ENCODE measurements at places on chromosomes 7 and 10.
A peak's percentile ranks its signal among the peaks of the same experiment; 100 is the strongest.

- DNase-seq = no peak
Measured at GRCh38 chr7:103120362-103120761, 28.5 kb downstream of the NAPEPLD start.

DNA sequence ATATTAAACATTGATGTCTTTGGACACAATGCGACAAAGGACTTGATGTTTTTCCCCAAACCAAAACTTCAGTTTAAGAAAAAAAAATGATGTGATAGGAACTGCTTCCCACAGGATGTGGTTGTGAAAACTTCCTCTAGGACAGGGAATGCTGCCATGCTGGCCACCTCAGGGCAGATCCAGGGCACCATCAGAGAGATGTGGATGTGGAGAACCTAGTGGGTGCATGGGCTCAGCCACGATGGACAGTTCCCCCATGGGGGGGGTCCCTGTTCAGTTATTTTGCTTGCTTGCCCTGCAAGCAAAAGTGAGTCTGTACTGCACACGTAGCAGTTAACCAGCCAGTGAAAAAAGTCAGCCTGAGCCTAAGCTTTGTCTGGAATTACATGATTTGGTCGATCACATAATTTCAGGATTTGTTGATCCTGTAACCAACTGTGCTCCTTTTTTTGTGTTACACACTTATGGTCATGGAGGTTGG, 36.3 kb downstream of the LAMB4 start:
- DNase-seq = no peak

- no peak for DNase-seq
Measured at GRCh38 chr10:33719005-33719703, 384.7 kb upstream of the NRP1 start.

- no peak for DNase-seq
Measured at GRCh38 chr10:5876181-5876768, 13.4 kb downstream of the ANKRD16 start.

- peak; percentile 35 for DNase-seq
Measured at GRCh38 chr7:107874605-107875446, 16.2 kb upstream of the DLD start.

- DNase-seq = no peak
Measured at GRCh38 chr10:33697016-33697415, 362.5 kb upstream of the NRP1 start.

DNA sequence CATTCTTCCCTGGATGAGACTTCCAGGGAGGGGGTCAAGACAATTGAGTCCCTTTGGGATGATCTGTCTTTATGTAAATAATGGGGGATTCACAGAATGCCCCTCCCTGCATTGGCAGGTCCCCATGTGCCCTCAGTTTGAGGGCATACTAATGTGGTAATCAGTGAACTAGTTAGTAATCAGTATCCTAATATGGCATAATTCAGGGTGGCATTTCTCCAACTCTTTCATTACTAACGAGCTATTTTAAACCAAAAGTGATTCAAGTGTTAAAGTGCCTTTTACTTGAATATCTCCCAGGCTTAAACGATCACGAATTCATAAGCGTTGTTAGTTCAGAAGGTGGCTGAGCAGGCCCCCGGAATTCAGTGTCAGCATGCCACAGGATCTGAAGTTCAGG, 1.6 kb upstream of the DNAJB6 start:
- no peak for DNase-seq

DNA sequence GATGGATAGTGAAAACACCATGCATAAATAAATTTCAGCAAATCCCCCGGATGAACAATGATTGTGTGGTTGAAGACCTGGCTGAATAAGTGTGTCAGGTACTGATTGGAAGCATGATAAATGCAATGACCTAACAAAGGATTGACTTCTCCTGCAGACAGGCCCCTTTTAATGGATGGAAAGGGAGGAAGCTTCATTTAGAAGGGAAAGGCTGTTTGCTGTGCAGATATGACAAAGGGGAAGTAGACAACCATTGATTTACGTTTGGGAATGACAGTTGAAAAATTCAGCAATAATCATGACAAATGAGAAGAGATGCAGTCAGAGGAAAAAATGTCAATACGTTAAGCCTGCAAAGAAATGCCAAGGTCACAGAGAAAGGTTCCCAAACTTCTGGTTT, 503.8 kb downstream of the LRMDA start:
- DNase-seq = no peak

- DNase-seq = no peak
Measured at GRCh38 chr7:50664461-50664922, 99.3 kb upstream of the DDC start.

DNA sequence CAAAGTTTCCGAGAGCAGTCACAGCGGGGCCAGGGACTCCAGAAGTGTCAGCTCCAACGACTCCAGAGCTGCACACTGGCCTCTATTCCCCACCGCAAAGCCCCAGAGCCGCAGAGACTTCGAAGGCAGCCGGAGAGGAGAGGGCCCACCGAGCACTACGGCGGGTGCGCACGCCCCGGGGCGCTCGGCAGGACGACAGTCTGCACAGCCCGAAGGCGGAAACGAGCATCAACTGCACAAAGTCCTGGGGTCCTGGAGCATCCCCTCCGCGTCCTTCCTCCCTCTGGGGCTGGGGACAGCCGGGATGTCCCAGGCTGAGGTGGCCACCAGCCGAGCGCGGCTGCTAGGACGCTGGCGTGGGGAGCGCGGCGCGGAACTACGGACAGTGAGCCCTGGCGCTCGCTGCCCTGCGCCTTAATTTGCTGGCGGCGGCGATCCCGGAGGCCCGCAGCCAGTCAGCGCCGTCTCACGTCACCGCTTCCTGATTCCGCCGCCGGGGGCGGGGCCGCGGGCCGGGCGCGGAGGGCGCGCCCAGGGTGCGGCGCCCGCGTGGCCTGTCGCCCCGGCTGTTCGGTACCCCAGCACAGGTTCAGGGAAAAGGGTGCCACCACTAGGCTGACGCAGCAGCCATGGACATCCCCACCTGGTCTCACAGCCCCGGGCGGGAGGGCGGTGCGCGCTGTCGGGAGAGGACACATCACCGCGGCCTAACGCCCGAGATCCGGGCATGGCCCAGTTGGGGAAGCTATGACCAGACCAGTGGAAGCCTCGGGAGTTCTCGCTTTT, at the start of gene TBX20:
Gene TBX20 (minus strand): TSS at position 391 of the 786 bp plus-strand sequence. CDS start 480 bp downstream, outside the sequence.
- DNase-seq = peak; percentile 47

DNA sequence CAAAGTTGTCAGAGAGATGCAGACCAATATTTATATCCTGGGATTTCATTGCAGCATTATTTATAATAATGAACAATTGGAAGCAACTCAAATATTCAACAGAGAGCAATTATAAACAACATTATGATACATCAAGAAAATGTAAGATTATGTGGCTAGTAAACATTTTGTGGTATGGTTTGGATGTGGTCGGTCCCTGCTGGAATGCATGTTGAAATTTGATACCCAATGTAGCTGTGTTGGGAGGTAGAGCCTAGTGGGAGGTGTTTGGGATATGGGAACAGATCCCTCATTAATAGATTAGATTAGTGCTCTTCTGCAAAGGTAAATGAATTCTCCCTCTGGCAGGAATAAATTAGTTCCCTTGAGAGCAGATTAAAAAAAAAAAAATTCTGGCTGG, 350.9 kb downstream of the ANKRD30A start:
- DNase-seq = no peak

- DNase-seq = no peak
Measured at GRCh38 chr10:122348512-122348911, 26.0 kb upstream of the PLEKHA1 start.

- no peak for DNase-seq
Measured at GRCh38 chr10:93820434-93820833, 62.7 kb downstream of the LGI1 start.

DNA sequence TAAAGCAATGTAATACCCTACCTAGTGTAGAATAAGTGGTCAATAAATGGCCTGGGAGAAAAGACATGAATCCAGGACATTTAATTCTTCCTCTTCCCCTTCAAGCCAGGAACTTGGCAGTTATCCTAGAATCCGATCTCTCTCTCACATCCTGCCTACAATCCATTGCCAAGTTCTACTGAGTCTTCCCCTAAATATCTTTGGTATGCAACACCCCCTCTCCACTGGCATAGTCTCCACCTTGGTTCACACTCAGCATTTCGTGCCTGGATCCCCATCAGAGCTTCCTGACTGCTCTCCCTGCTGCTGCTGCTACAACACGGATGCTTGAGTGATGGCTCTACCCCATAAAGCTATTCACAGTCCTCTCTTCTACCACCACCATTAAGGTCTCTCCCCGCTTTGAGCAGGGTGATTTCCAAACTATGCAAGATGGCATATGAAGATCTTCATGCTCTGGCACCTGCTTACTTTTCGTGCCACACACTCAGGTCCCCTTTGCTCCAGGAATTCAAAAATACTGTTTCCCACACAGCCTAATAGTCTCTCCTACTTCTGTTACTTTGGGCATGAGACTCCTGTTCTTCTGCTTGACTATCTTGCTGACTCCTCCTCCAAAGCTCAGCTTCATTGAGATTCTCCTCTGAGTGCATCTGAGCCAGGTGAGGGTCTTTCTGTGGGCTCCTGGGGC, 4.8 kb downstream of the ANK3 start:
- DNase-seq = no peak

- DNase-seq = peak; percentile 24
Measured at GRCh38 chr7:27151341-27151930, 947 bp downstream of the HOXA3 start.

- DNase-seq = no peak
Measured at GRCh38 chr7:129707910-129708499, 96.5 kb downstream of the NRF1 start.

- no peak for DNase-seq
Measured at GRCh38 chr10:103367379-103367781, 396 bp upstream of the TAF5 start.

DNA sequence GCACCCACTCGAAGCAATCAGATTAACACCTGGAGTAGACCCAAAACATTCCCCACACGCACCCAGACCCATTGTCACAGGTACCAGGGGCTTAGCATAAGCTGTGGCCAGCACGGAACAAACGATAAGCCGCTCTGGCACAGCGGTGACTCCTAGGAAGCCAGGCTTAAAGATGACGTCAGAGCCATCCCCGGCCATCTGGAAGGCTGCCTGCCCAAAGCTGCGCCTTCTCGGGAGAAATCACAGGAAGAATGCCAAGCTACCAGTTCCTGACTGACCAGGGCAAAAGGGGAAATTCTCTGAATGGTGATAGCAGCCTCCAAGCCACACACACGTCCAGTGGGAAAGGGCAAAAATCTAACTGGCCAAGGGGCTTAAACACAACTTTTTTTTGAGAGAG, 13.0 kb upstream of the WIPI2 start:
- DNase-seq = no peak

DNA sequence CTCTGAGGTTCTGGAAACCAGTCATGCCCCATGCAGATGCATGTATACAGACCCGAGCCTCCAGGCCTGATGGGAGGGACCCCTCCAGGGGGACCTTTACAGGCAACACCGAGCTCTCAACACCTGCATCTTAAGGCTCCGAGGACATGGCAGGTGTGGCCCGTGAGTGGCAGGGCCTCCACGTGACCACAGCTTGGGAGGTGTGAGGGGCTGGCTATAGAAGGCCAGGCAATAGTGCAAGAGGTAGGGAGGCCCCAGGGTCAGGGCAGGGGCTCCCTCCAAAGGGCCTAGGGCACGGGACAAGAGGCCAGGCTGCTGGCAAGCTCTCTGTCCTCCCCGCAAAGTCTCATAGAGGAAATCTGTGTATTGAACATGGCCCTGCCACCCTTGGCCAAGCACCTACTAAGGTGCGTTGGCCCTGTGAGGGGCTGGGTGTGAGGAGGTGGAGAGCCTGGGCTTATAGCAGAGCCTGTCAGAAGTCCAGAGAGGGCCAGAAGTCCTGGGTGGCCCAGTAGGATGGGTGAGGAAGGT, 134.2 kb downstream of the PTPN20 start:
- no peak for DNase-seq

DNA sequence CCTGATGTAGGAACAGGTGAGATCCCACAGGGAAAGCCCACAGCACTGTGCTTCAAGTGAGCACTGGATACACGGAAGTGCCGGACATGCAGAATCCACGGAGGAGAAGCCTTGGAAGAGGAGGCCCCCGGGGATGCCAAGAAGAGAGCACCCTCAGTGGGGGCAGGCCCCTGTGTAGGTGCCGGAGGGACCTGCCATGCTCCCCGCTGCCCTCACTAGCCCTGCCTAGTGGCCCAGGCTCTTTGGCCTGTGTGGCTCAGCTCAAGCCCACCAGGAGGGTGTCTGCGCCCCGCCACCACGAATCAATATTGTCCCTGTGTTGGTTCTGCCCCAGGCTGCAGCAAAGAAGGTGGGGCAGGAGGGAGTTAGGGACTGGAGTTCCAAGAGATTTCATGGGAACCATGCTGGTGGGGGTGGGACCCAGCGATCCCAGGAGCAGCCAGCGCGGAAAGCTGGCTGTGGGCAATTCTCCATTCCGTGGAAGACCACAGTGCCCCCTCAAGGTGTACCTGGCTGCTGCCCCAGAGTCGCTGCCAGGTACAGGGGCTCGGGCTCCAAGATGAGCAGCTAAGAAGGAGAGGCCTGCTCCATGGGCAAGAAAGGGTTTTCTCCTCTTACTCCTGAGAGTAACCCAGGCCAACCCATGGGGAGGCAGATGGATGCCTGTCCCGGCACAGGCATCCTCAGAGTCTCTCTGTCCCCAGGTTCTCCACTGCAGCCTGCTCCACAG, 34.9 kb upstream of the LEP start:
- no peak for DNase-seq

DNA sequence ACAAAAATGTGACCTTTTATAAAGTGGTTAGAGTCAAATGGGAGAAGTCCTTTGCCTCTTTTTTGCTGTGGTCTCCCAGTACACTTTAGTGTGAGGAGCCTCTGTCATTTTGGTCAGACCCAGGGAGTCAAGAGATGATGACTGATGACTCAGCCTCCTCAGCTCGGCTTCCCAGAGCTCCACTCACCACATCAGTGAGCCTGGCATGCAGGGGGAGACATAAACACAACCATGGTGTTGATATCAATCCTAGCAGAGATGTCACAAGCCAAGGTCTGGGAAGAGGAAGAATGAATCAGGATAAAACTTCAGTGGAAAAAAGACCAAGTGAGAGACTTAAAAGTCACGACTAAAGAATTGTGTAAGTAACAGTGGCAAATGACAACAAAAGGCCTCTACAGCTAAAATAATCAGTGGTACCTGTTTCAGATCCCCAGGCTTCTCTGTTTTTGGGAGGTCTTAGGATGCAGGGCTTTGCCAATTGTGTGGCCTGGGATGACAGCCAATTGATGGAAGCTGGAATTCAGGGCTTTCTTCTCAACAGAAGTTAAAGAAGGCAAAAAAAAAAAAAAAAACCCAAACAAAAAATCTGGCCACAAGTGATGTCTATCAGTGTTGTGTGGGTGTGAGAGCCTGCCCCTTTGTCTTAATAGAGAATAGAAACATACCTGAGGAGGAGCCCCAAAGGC, 50.2 kb downstream of the TFAM start:
- DNase-seq = no peak

- no peak for DNase-seq
Measured at GRCh38 chr10:104322416-104322782, 15.9 kb downstream of the ITPRIP start.
